ENCODE measurements at places on chromosomes 7 and 10.

- no peak for DNase-seq
These were observed 239.7 kb upstream of the SEMA3D start for GRCh38 chr7:85426487-85426960.

- no peak for DNase-seq
These were observed 5.1 kb upstream of the MRPS17 start for GRCh38 chr7:55946545-55946944.

DNA sequence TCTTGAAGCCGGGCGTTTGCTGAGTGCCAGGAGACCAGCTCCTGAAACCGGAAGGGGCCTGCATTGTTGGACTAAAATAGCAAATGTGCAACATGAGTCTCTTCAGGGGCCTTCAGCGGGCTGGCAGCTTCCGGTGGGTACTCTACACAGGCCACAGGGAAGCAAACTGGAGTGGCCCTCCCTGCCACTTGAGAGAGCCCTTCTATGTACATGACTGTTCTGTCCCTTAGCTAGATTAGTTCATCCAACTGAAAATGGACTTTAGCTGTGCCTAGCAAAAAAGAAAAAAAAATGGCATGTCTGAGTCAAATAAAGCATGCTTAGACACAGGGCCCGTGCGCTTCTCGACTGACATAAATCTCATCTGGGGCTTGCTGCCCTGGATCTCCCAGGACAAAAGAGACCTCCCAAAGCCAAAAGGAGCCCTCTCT lies 115.3 kb upstream of the TCF7L2 start:
- DNase-seq, result no peak

DNA sequence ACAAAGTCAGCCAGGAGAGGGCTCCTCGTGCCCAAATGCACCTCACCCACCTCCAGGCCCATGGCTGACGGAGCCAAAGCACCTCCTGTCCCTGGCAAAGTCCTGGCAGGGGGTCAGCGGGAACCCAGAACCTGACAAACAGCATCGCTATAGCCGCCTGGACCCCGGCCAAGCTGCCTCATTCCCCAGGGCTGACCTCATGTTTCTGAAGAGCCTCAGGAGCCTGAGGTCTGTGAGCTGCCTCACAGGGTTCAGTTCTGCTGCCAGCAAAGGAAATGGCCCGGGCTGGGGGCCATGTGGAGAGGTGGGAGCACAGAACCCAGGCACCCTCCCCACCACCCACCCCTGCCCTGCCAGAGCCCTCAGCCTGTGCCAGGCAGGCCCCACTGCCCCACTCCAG lies 4.2 kb upstream of the NANOS1 start:
- DNase-seq, result peak; percentile 56

DNA sequence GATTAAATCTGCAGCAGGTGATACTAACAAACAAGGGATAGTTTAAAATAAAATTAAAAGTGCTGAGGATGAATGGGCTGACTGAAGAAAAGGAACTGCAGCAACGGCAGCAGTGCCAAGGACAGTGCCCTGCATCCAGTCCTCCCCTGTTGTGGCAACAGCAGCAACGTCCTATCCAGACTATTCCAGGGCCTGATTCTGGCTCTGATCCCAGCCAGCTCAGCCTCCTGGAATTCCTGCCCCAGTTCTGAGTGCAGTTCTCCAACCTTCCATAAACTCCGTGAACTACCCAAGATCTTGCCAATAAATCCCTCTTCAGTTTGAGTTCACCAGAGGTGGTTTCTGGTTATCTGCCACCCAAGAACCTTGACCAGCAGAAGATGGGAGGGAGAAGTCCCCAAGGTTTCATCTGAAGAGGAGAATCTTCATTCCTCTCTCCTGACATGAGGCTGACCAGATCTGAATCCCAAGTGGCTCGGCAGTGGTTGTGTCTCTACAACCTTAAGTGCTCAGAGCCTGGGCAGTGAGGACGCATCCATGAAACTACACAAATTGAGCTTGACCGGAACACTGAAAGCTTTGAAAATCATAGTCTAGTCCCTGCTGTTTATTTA lies 115.8 kb downstream of the SORBS1 start:
- DNase-seq, result peak; percentile 95

All from tibial artery (tissue), 4 donors.